T-helper 17 cell (primary cell): ENCODE measurements at places on chromosomes 13 and 19.

DNA sequence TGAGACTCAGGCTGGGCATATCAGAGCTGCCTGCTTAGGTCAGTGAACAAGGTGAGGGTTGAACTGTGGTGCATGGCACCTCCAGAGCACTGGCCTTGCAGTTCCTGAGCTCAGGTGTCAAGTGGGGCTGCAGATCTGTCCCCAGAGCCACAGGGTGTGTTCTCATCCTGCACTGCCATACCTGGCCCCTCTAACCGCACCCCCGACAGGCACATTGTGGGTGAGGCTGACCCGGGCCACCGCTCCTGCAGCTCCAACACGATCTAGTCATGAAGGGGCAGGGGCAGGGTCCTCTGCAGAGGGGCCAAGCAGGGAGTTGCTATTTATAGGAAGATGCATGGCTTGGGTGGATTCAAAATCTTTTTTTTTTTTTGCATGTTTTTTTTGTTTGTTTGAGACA, 16.7 kb upstream of the CRTC1 start:
- H3K36me3 ChIP-seq, result no peaks in the 10 kb centered on the region
- H3K27ac ChIP-seq, result no peak overlapping the region
- no peaks in the 10 kb centered on the region for H3K27me3 ChIP-seq
- H3K4me1 ChIP-seq, result no peaks in the 10 kb centered on the region
- DNase-seq, result no peak
- H3K4me3 ChIP-seq, result no peak overlapping the region

DNA sequence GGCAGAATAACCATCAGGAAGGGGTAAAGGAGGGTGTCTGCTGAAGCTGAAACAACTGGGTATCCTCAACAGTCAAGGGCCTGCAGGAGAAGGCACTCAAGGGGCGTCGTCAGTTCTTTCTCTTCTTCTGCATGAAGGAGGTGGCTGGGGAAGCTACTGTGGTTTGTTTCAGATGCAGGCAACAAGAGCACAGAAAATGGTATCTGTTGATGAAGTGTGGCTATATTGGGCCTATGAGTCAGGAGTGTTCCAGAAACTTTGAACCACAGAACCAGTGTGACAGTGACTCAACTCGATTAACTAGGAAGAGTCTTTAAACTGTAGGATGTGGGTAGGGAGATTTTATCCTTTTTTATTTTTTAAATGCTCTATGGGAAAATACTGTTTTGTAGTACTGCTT, 686.3 kb downstream of the FGF9 start:
- peaks cover 3% of the 10 kb centered on the region for H3K36me3 ChIP-seq
- H3K4me1 ChIP-seq, result no peaks in the 10 kb centered on the region
- no peaks in the 10 kb centered on the region for H3K27me3 ChIP-seq
- no peak overlapping the region for H3K27ac ChIP-seq

- no peak overlapping the region for H3K4me3 ChIP-seq
- H3K36me3 ChIP-seq, result no peaks in the 10 kb centered on the region
- H3K27ac ChIP-seq, result no peak overlapping the region
Measured at GRCh38 chr13:108962654-108963053, 333.2 kb downstream of the MYO16 start.

- no peak for DNase-seq
- no peak within 1 kb of the TSS for H3K27ac ChIP-seq
- no peaks in the 10 kb centered on the region for H3K27me3 ChIP-seq
- H3K4me1 ChIP-seq, result peaks cover 19% of the 10 kb centered on the region
- H3K4me3 ChIP-seq, result no peak within 1 kb of the TSS
Measured at GRCh38 chr19:35228177-35228930, at the start of gene FAM187B. FAM187B (minus strand) TSS chr19:35228739; CDS start chr19:35228680, 59 bp downstream.

GRCh38 chr13:95247852-95248251, 53.4 kb downstream of the ABCC4 start:
- peaks cover 7% of the 10 kb centered on the region for H3K4me1 ChIP-seq
- no peak for DNase-seq
- no peak overlapping the region for H3K4me3 ChIP-seq
- H3K27me3 ChIP-seq, result no peaks in the 10 kb centered on the region
- no peak overlapping the region for H3K27ac ChIP-seq
- H3K36me3 ChIP-seq, result peaks cover 16% of the 10 kb centered on the region

DNA sequence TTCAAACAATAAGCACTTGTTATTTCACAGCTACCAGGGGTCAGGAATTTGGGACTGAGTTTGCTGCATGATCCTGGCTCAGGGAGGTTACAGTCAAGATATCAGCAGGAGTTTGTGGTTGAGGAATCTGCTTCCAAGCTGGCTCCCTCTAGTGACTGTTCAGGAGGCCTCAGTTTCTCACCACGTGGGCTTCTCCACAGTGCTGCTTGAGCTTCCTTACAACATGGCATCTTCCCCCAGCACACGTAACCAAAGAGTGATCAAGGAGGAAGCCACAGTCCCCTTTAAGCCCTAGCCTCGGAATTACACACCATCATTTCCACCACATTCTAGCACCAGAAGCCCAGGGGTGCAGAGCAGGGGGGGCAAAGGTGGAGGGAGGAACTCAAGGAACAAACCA, 28.8 kb downstream of the CELF5 start:
- H3K27ac ChIP-seq, result no peak overlapping the region
- H3K4me3 ChIP-seq, result no peak overlapping the region
- no peak for DNase-seq
- peaks cover 3% of the 10 kb centered on the region for H3K4me1 ChIP-seq

DNA sequence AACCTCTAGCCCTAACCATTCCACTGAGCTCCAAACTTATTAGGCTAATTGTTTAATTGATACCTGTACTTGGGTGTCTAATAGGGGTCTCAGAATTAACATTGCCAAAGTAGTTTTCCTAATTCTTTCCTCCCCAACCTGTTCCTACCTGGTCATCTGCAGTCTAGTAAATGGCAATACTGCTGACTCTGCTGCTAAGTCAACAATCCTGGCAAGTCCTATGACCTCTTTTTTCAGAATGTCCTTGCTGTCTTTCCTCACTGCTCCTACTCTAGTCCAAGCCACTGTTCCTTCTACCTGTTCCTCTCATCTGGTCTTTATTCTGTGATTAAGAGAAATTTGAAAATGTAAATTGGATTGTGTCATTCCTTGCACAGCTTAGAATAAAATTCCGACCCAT, 143.9 kb downstream of the MTUS2 start:
- no peaks in the 10 kb centered on the region for H3K36me3 ChIP-seq
- no peak overlapping the region for H3K4me3 ChIP-seq
- peaks cover 4% of the 10 kb centered on the region for H3K27me3 ChIP-seq
- no peak overlapping the region for H3K27ac ChIP-seq
- no peak for DNase-seq

DNA sequence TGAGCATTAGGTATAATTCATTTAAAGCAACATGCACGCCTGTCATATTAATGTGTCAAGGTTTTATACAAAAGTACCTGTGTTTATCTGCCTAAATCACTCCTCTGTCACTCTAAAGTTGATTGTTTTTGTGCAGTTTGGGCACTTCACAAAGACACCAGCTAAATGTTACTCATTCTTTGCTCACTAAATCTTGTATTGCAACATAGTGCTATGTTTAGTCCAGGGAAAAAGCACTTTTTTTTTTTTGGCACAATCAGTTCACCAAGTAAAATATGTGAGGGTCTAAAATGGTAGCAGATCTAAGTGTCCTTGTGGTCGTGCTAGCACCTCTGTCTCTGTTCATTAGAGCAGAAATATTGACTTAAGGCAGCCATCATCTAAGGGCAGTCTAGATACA, 2526.7 kb upstream of the PCDH20 start:
- H3K4me1 ChIP-seq, result no peaks in the 10 kb centered on the region
- no peak for DNase-seq
- H3K27ac ChIP-seq, result no peak overlapping the region
- no peaks in the 10 kb centered on the region for H3K36me3 ChIP-seq

- DNase-seq, result no peak
- H3K4me1 ChIP-seq, result peaks cover 24% of the 10 kb centered on the region
- H3K27me3 ChIP-seq, result no peaks in the 10 kb centered on the region
- H3K36me3 ChIP-seq, result peaks cover 4% of the 10 kb centered on the region
- H3K27ac ChIP-seq, result peak overlapping the region; percentile 96
Measured at GRCh38 chr19:12295191-12295590, 508 bp upstream of the ZNF44 start.

DNA sequence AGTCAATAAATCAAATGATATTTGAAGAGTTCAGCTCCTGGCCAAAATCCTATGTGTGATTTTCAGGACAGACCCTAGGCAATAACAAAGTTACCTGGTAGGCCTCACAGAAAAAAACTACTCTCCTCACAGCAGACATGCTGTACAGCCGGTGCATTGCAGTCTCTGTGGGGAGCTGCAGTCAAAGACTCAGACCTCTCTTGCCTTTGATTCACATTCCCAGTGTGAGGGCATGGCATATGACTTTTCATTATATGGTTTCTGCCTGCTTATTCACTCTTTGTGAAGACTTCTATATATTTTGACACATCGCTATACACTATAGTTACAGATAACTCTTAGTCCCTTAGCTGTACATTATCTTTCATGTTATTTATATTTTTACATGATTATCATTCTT, 2684.3 kb upstream of the PCDH20 start:
- no peaks in the 10 kb centered on the region for H3K27me3 ChIP-seq
- no peaks in the 10 kb centered on the region for H3K36me3 ChIP-seq
- no peak overlapping the region for H3K27ac ChIP-seq
- H3K4me1 ChIP-seq, result no peaks in the 10 kb centered on the region

DNA sequence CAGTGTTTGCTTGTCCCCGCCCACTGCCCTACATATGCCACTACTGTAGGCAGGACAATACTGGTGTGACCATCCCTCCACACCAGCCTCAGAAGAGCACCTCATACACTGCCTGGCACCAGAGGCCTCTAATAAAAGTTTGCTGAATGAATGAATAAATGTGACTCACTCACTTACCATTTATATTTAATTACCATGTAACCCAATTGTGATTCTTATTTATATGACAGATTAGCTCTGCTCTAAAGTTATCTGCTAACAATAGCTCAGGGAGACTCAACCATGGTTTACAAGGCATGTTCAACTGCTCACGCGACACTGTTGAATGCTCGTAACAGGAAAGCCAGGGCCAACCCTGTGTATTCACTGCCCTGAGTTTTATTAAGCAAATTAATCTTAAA, 66.0 kb upstream of the DOCK9 start:
- peaks cover 64% of the 10 kb centered on the region for H3K4me1 ChIP-seq
- H3K27ac ChIP-seq, result peak overlapping the region; percentile 94
- no peaks in the 10 kb centered on the region for H3K36me3 ChIP-seq
- peak overlapping the region; percentile 83 for H3K4me3 ChIP-seq

DNA sequence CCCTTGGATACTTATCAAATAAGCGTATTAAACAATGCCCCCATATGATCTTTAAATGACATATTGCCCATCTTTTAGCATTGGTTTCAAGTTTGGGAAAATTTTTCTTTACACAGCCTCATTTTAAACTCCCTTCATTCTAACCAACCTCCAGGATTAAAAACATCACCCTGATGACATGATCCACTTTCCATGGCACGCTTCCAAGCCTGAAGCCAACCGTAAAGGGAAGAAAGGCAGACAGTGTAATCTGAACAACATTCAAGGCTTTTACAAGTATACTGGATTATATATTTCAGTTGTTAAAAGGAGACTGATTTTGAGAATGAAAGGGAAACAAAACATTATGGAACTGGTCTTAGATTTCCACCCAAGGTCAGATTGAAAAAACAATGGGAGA, 1721.9 kb downstream of the OLFM4 start:
- H3K4me1 ChIP-seq, result no peaks in the 10 kb centered on the region
- no peaks in the 10 kb centered on the region for H3K27me3 ChIP-seq
- H3K4me3 ChIP-seq, result no peak overlapping the region
- H3K36me3 ChIP-seq, result no peaks in the 10 kb centered on the region
- no peak overlapping the region for H3K27ac ChIP-seq

GRCh38 chr19:45507872-45508416, 665 bp downstream of the VASP start:
- no peak for DNase-seq
- peak overlapping the region; percentile 92 for H3K27ac ChIP-seq
- no peaks in the 10 kb centered on the region for H3K27me3 ChIP-seq
- H3K4me3 ChIP-seq, result peak overlapping the region; percentile 97

DNA sequence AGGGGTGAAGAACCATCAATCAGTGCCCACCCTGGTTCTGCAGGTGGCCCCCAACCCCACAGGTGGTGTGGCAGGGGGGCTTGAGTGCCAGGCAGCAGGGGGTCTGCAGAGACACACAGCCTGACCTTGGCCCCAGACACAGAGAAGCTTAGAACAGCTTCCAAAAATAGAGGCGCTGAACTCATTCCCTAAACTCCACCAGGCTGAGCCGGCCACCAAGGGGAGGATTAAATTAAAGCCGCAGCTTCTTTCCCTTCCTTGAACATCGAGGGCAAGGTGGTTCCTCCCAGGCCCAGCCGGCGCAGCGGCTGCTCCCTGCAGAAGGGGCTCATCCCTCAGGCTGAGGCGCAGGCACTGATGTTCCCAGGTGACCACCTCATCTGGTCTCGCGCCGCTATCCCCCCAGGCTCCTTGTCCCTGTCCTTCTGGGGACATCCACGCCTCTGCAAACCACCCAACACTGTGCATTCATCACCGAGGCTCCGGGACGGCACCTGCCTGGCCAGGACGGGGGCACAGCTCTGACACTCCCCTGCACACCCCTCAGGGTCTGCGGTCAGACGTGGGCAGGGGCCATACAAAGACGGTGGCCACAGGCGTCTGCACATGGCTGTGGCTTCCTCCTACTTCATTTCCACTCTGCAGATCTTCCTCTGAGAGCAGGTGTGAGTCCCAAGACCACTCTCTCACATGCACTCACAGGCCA, 30.9 kb downstream of the LAMP1 start:
- DNase-seq, result no peak
- peak overlapping the region; percentile 61 for H3K27ac ChIP-seq
- peaks cover 6% of the 10 kb centered on the region for H3K36me3 ChIP-seq
- peaks cover 9% of the 10 kb centered on the region for H3K27me3 ChIP-seq
- peaks cover 6% of the 10 kb centered on the region for H3K4me1 ChIP-seq

- peaks cover 2% of the 10 kb centered on the region for H3K36me3 ChIP-seq
- H3K4me1 ChIP-seq, result peaks cover 24% of the 10 kb centered on the region
- H3K27me3 ChIP-seq, result no peaks in the 10 kb centered on the region
Measured at GRCh38 chr19:10269333-10270179, 1.4 kb upstream of the ICAM1 start.

DNA sequence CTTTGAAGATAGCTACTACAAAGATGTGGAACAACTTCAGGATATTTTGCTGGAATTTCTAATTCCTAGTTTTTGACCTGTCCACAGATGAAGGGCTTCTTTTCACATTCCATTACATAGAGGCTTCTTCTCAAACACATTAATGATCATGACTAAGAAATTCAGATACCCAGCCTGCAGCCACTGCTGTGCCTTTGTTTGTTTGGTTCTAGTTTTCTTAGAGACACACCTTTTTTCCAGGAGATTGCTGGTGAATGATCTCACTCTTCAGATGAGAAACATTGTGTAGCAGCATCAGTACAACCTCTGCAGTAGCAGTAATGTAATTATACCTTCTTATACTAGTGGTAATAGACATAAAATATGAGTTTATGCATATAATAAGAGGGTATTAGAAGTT, 5.0 kb downstream of the TDRD3 start:
- no peak for DNase-seq
- H3K27me3 ChIP-seq, result no peaks in the 10 kb centered on the region
- H3K4me1 ChIP-seq, result peaks cover 27% of the 10 kb centered on the region
- no peak overlapping the region for H3K4me3 ChIP-seq
- peaks cover 2% of the 10 kb centered on the region for H3K36me3 ChIP-seq

GRCh38 chr19:4768934-4769777, 22.4 kb upstream of the FEM1A start:
- H3K27ac ChIP-seq, result no peak overlapping the region
- H3K4me3 ChIP-seq, result no peak overlapping the region
- H3K4me1 ChIP-seq, result peaks cover 2% of the 10 kb centered on the region
- peak; percentile 80 for DNase-seq

GRCh38 chr13:99042521-99043250, 64.8 kb upstream of the DOCK9 start:
- DNase-seq, result no peak
- H3K27ac ChIP-seq, result peak overlapping the region; percentile 94
- peaks cover 55% of the 10 kb centered on the region for H3K4me1 ChIP-seq
- no peak overlapping the region for H3K4me3 ChIP-seq
- no peaks in the 10 kb centered on the region for H3K36me3 ChIP-seq
